ENCODE measurements at places on chromosomes 2 and 18.

DNA sequence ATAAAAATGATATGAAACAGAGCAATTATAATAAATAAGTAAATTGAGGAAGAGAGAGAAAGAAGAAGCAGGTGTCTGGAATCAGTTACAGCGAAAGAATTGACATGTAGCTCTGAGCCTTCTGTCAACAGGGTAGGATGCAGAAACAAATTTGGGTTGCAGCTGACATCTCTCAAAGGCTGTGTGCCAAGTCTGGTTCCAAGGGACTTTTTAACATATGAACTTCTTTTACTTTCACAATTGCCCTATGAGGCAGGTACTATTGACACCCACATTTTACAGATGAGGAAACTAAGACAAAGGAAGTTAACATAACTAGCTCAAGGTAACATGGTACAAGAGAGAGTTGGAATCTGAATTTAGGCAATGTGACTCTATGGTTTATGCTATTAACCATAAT is 260.0 kb downstream of the ASXL3 start:
- DNase-seq = no peak

DNA sequence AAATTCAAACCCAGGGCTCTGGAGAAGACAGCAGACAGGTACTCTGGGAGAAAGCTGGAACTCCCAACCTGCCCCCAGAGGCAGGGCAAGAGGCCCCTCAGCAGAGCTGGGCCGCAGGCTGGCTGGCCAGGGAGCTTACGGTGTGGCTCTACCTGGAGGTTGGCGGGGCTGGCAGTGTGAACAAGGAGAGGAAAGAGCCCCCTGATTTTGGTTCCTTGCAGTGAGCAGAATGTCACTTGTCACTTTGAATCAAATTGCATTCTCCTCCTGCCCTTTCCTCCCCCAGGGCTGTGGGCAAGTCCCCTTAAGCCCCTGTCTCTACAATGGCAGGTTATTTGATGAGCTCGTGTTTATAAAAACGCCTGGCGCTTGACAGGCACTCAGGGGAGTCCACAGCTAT is 32.6 kb downstream of the MYO7B start:
- no peak for DNase-seq

- DNase-seq = no peak
Observed at GRCh38 chr2:82793711-82794435, 1665.2 kb downstream of the SUCLG1 start.

GRCh38 chr2:69601179-69601612 is 42.3 kb downstream of the AAK1 start:
- DNase-seq = peak; percentile 88

DNA sequence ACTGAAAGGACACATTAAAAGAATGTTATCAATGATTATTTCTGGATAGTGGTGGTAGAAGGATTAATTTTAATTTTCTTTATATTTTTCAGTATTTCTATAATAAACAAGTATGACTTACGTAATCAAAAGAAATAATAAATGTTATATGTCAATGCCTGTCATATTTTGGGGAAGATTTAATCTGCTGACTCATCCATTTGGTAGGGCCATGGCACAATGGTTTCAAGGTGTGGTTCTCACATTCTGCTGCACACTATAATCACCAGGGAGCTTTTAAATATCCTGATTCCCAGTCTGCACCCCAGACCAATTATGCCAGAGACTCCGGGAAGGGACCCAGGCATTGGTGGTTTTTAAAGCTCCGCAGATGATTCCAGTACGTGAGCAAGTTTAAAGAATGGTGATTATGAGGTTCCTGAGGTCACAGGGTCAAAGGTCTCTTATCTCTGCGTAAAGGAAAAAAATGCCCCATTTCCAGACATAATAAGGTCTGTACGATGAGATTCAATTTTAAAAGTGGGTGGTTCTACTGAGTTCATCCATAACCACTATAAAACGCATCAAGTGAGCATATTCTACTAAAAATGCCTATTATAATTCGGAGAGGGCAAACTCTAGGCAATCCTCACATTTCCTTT is 27.2 kb downstream of the WIPF1 start:
- no peak for DNase-seq

GRCh38 chr18:5943514-5943913 is 48.2 kb upstream of the TMEM200C start:
- DNase-seq = peak; percentile 36

GRCh38 chr2:142841788-142842187 is 35.7 kb upstream of the KYNU start:
- DNase-seq = no peak

GRCh38 chr18:70973626-70974025 is 684.8 kb downstream of the SOCS6 start:
- DNase-seq = no peak

DNA sequence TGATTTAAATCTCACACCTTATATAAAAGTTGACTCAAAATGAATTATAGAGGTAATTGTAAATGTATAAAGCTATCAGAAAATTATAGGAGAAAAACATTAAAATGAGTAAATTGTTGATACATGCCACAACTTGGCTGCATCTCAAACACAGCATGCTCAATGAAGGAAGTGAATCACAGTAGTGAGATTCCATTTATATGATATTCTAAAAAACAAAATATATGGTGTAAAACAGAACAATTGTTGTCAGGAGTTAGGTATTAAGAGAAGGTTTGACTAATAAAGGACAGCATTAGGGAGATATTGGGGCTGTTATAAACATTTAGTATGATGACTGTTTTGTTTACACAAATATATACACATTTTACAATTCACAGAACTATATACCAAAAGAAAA is 356.6 kb upstream of the CELF4 start:
- no peak for DNase-seq

GRCh38 chr2:121833358-121833723 is 77.9 kb downstream of the TSN start:
- no peak for DNase-seq

DNA sequence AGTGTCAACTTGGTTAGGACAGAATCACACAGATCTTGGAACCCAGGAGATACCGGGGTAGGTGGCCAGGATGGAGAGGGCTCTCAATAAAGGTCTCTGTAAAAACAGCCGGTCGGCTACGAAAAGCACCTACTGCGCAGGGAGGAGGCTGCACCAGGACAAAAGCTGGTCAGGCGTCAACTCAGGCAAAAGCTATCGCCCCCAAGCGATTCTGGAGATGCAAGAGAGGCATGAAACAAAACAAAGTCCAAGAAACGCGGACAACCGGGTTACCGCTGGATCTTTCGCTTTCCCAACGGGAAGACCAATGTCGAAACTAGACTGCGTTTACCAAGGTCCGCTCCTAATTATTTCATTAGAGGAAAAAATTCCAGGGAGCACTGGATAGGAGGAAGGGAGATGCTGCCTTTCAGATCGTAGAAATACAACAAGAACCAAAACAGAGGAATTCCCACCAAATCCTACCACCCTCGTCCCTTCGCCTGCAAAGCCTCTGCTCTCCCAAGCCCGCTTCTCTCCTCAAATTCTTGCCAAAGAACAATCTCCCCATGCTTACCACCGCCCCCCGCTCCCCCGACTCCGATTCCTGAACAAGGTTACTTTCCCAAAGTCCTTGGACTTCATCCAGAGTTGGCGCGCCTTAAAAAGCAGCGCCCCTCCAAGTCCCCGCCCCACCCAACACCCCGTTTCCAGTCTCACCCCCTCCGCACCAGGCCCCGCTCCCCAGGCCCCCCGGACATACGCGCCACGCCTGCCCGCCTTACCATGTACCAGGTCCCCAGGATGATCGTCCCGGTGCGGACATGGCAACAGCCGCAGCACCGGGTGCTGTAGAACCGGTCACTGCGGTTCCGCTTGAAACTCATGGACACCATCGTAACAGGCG is 539 bp downstream of the LAPTM4A start:
- DNase-seq = peak; percentile 68

GRCh38 chr2:157325786-157326185 is at the start of gene ERMN:
Gene ERMN, minus strand, starts transcription at chr2:157325824. Its CDS starts 182 bp downstream, at chr2:157325642.
- no peak for DNase-seq

- no peak for DNase-seq
Observed at GRCh38 chr2:102515851-102516250, 42.8 kb downstream of the SLC9A4 start.

DNA sequence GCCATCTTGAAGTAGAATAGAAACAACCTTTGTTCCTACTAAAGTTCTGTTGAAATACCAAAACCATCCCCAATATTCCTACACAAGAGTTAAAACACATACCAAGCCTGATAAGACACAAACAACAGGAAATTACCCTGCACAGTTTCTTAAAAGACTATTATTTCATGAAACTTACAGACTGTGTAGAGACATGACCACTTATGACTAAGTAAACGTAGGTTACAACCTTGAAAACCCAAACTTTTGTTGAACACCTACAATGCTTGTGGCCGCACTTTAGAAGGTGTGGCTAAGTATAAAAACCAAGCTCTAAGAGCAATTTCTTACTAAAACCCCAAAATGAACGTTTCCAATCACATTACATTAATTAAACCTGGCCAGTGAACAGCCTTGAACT is 2.0 kb downstream of the SMAD2 start:
- no peak for DNase-seq

- DNase-seq = no peak
Observed at GRCh38 chr2:218285604-218286003, 6.7 kb downstream of the TMBIM1 start.

DNA sequence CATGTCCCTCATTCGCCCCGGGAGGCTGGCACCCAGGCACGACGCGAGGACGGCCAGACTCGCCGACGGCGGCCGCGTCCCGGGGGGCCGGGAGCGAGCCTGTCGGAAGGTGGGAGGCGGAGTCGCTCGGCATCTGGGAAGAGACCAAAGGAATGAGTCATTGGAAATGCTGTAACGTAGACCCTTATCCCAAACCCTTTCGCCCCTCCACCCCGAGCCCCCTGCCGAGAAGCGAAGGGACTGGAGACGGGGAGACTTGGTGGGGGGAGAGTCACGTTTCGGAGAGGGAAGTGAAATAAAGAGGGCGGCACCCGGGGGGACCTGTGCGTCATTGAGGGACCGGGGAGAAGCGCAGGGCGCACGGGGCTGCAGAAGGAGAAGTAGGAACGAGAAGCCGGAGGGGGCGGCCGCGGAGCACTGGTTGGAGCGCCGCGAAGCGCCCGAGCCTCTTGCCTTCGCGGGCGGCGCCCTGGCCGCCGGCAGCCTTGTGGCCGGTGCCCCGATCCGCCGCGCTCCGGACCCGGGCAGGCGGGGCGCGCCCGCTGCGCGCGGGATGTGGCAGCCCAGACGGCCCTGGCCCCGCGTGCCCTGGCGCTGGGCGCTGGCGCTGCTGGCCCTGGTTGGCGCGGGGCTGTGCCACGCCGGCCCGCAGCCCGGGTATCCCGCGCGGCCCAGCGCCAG is at the start of gene EMILIN2:
TSS of gene EMILIN2 (plus strand) at position 371 of the 681 bp plus-strand sequence. CDS start at position 554, 183 bp downstream.
- DNase-seq = peak; percentile 87

GRCh38 chr2:178229927-178230326 is 35.6 kb downstream of the OSBPL6 start:
- no peak for DNase-seq

DNA sequence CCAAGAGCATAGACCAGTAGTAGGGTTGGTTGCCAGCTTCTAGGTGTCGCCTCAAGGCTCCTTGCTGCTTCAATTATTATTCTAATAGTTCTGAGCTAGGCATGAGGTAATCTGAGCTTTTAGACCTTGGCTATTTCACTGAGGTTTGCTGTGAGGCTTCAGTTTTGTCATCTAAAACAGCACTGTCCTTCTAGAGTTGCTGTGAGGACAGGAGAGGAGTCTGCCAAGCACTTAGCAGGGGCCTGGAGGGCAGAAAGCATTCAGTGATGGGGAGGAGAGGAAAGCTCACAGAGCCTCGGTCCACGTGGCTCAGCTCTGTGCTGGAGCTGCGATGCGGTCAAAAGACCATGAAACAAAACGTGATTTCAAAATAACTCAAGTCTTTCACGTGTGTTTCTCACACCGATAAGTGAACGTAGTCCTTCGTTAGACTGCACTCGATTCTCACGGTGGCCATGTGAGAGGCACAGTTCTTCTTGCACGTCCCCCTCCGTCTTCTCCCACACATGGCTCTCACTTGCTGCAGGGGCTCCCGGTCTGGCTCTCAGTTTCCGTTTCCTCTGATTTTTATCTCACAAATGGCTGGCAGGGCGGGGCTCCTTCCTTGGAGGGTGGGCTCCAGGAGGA is 113.7 kb downstream of the B3GNT2 start:
- DNase-seq = peak; percentile 8

DNA sequence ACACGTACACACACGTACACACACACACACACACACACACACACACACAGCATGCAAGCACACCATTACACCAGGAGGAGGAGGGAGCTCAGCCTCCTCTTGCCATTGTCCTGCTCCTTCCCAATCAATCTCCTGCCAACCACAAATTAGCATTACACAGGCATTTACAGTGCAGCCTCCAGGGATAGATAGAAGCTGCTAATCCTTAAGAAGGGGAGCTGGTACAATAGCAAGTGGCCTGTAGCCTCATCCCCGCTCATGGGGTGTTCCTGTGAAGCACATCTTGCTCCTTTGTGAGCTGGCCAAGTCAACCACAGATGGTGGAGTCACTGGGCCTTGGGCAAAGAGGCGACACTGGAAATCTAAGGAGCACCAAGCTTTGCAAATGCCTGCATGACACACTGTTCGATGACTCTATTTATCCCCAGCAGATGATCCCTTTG is 110.3 kb upstream of the PKDCC start:
- peak; percentile 77 for DNase-seq

- DNase-seq = peak; percentile 62
Observed at GRCh38 chr18:58862851-58863538, 1.7 kb upstream of the ZNF532 start.

DNA sequence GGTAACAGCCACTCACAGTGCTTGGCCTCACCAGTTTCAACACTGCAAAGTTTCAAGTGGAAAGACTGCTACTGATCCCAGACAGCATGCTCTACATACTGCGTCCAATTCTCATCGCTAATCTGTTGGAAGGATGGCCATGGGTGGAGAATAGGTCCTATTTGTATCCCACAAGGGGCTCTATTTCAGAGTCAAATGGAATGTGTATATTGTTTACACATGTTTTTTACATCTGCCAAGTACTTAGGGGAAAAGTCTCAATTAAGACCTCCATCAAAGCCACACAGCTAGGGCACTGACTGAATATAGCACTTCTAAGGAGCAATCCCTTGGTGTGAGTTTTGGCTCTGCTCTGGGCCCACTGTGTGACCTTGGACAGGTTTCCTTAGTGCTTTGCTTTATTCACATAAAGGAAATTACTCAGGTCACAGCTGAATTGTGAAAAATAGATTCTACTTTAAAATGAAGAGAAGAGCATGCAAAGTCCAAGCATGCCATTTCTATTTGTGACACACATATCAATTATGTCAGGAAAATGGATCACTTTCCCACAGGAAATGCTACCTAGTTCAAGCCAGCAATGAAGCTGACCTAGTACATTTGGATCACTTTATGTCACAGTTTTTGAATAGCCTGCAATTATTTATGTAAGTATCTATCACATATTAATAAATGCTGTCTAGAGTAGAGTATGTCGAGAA is 112.9 kb upstream of the STK17B start:
- DNase-seq = no peak

DNA sequence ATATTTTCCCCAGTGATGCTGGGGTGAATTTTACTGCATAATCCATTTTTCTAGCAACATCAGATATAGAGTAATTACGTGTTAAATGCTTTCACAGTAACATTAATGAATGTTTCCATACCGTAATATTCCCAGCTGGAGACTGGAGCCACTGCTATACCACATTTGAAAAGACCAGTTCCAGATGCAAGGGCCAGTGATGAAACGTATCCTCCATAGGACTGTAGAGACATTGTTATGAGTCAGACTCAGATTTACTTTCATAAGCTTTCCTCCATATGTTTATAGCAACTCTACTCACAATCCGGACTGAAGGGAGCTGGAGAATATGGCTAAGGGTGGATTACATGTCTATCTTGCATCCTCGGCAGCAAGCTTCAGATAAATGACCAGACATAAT is 22.7 kb upstream of the GCG start:
- peak; percentile 63 for DNase-seq
